ENCODE measurements at places on chromosomes 2 and 18. TPM values are rescaled to one million over a fixed set of nuclear protein-coding genes. Genes with fewer than 3 reads are reported as not detected.

The NOSTRIN gene
- not detected for polyA plus RNA-seq

The CCDC85A gene
- not detected for polyA plus RNA-seq

The NPHP1 gene
- 0.51 TPM for polyA plus RNA-seq

DNA sequence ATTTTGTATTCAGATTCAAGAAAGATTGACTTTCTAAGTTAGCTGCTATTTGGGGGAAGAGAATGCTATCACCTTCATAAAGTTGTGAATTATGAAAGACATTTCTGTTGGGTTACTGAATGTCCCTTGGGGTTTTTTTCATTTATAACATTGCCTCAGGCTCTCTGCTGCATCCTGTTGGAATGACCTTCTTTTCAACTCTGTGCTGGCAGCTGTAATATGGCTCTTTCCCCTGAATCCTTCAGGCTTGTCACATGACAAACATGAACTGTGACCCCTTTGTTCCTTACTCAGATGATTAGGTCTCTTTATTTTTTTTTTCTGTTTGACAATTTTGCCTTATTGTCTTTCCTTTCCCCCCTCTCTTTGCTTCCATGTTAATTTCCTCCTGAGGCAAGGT is 159.8 kb downstream of the TAF4B start:
- no peaks in the 10 kb centered on the region for H3K4me1 ChIP-seq
- H3K27ac ChIP-seq = no peak overlapping the region
- no peak for DNase-seq
- no peaks in the 10 kb centered on the region for H3K27me3 ChIP-seq

- no peak overlapping the region for H3K27ac ChIP-seq
- H3K36me3 ChIP-seq = no peaks in the 10 kb centered on the region
- H3K4me1 ChIP-seq = no peaks in the 10 kb centered on the region
- DNase-seq = no peak
Observed at GRCh38 chr2:210303498-210303897, 11.5 kb downstream of the MYL1 start.

- H3K4me1 ChIP-seq = no peaks in the 10 kb centered on the region
- no peak for DNase-seq
- no peaks in the 10 kb centered on the region for H3K27me3 ChIP-seq
- H3K27ac ChIP-seq = no peak overlapping the region
Observed at GRCh38 chr2:181474222-181474881, 17.2 kb downstream of the ITGA4 start.
